ENCODE measurements at places on chromosomes 13 and 19.

DNA sequence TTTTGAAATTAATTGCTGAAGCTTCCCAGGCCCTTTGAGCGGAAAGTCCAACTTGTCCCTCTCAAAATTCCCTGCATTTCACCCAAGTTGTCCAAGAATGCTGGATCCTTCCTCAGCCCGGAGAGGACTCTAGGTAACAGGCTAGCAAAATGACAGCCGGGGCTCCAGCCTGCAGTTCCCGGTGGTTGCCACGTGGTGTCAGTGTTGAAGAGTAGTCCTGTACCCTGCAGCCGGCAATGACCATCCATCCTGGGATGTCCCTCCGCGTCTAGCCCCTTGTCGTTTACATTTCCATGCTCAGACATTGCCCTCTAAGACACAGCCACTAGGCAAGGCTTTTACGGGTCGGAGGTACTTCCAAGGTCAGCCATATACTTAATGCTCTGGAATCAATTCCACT, 31.4 kb upstream of the MTIF3 start:
- DNase-seq = peak; percentile 56

- no peak for DNase-seq
These were observed 28.9 kb upstream of the EVI5L start for GRCh38 chr19:7801020-7801570.

DNA sequence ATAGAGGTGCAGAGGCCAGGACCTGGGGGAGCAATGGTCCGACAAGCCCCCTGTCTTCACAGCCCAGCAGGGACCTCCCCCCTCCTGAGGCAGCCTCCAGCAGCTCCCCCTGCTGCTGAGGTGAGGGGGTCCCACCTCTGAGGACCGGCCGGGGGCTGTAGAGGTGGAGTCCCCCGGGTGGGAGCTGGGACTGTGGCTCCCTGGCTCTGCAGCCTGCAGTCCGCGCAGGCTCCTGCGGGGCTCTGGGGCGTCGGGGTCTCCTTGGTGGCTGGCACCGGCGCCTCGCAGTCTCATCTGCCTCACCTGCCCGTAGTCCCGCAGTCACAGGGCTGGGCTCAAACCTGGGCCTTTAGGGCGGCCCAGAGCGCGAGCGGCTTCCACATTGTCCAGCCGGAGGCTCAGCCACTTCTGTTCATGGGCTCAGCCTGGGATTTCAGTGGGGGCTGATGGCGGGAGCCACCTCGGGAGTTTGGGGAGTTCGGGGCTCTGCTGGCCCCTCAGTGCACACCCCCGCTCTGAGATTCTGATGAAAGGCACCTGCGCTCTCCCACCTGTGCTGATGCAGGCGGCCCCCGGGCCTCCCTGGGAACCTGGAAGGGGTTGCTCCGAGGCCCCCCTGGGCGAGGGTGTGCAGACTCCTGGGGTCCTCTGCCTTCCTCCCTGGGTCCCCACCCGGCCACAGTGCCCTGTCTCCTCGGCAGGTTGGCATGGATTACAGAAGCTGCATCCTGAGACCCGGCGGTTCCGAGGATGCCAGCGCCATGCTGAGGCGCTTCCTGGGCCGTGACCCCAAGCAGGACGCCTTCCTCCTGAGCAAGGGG, 7.0 kb upstream of the ZNF554 start:
- DNase-seq = no peak

DNA sequence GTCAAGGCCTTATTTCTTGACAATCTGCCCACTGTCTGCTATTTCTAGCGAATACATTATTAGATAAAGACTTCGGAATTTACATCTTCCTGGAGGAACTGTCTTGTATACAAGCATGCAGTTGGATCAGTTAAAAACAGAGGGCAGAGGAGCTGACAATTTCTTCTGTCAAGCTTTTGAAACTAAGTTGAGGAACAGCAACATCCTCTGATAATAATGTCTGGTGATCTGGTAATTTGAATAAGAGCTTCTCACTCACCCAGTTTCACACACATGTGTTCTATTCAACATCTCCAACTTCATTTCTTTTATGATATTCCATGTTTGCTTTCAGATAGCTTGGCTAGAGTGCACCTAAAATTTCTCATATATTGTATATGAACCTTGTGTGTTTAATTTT, 50.2 kb downstream of the MTMR6 start:
- no peak for DNase-seq

DNA sequence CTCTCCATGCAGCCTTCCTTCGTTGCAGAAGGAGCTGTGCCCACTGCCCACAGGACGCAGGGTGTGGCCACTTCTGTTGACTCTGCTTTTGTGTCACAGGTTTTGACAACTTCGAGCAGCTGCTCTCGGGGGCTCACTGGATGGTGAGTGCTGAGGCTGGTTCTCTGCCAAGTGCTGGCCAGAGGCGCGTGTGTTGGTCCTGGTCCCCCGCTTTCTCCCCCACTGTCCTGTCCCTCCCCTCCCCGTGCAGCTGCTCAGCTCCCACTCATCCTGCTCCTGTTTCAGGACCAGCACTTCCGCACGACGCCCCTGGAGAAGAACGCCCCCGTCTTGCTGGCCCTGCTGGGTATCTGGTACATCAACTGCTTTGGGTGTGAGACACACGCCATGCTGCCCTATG, 10.6 kb upstream of the PDCD2L start:
- no peak for DNase-seq

DNA sequence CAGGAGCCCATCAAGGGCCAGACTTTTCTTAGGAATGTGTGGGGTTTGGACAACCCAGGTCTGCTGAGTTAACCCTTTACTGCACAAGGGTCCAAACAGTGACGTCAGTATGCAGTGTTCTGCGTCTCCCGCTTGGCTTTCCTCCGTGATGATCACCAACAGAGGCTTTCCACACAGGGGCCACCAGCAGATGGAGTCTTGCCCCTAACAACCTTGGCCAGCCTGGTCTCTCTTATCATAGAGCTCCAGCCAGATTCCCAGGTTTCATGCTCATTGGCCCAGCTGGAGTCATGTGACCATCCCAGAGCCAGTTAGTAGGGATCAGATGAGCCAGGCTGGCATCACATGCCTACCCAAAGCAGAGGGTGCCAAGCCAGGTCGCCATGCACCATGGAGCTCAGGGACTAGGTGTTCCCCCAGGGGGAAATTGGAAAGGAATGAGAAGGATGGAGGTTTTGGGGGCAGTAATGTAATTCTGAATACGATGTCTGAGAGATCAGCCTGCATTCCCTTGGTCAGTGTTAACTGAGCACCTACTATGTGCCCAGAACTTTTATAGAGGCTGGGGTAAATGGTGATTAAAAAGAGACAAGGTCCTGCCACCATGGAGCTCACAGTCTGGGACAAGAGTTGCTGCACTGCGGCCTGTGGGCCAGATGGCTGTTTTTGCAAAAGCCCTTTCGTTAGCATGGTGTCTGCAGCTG, 61.2 kb downstream of the MYH14 start:
- DNase-seq = no peak

- no peak for DNase-seq
These were observed 1.3 kb upstream of the TEKTIP1 start for GRCh38 chr19:3537438-3538240.

DNA sequence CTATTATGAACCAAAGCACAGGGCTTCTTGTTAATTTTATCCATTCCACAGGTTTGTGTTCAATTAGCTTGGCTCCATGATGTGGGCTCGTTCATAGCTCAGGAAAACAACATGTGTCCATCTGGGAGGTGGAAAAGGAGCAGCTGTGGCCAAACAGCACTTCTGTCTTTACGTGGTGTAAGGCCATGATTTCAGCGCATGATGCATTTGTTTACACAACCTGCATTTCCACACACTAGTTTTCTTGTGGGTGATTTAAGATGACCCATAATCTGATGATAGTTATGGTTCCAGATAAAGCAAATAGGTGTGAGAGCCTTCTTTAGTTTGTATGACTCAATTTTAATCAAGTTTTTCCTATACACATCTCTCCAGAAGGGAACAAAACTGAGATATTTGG, 101.7 kb downstream of the TNFRSF19 start:
- DNase-seq = no peak

DNA sequence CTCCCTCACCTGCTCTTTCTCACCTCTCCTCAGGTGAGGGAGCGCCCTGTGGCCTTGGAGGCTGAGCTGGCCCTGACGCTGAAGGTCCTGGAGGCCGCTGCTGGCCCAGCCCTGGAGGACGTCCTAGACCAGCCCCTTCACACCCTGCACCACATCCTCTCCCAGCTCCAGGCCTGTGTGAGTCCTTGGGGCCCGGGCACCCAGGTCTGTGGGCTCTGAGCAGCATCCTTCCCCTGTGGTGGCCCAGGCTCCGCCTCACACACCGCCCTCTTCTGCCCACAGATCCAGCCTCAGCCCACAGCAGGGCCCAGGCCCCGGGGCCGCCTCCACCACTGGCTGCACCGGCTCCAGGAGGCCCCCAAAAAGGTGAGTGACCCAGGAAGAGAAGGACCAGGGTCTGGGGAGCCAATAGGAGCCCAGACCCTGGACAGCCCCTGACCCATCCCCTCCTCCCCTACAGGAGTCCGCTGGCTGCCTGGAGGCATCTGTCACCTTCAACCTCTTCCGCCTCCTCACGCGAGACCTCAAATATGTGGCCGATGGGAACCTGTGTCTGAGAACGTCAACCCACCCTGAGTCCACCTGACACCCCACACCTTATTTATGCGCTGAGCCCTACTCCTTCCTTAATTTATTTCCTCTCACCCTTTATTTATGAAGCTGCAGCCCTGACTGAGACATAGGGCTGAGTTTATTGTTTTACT, 1.9 kb downstream of the IFNL1 start:
- no peak for DNase-seq

DNA sequence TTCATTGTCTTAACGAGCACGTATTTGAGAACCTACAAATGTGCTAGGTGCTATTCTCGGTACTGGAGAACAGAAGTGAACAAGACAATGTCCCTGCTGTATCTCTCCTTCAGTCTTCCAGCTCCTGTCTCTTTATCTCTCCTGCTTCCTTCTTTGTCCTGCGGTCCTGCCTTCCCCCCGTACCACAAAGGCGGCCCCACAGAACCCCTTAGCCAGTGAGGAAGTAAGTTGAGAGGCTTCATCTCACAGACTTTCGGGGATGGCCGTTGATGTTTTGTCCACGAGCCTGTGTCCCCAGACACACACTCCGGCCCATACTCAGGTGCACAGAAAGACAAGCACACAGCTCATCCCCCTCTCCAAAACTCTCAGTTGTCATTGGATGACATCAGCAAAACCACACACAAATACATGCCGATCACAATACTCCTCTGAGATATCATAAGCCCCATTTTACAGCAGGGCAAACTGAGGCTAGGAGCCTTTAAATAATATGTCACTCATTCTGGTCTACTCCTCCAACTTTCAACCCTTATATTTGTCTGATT, 507 bp upstream of the SWSAP1 start:
- DNase-seq = no peak

- DNase-seq = no peak
These were observed 12.9 kb upstream of the LRRC4B start for GRCh38 chr19:50580970-50581634.

- no peak for DNase-seq
These were observed 425.5 kb downstream of the RFC3 start for GRCh38 chr13:34243403-34243802.

GRCh38 chr13:49859560-49859959, 67.1 kb upstream of the KPNA3 start:
- DNase-seq = no peak

- peak; percentile 10 for DNase-seq
These were observed 1692.0 kb downstream of the SLITRK5 start for GRCh38 chr13:89363144-89363543.
